ENCODE measurements at places on chromosomes 6 and 20. TPM values are rescaled to one million over a fixed set of nuclear protein-coding genes. Genes with fewer than 3 reads are reported as not detected.

The FIG4 gene
- total RNA-seq = 24.3 TPM

The ETV7 gene
- 0.42 TPM for total RNA-seq

The IL17A gene
- not detected for total RNA-seq

The EYS gene
- 0.44 TPM for total RNA-seq

- no peak overlapping the region for H3K27ac ChIP-seq
- H3K4me3 ChIP-seq = no peak overlapping the region
- no peaks in the 10 kb centered on the region for H3K36me3 ChIP-seq
- H3K4me1 ChIP-seq = peaks cover 5% of the 10 kb centered on the region
- peak; percentile 42 for DNase-seq
Observed at GRCh38 chr6:168196881-168197635, 118.0 kb upstream of the FRMD1 start.

DNA sequence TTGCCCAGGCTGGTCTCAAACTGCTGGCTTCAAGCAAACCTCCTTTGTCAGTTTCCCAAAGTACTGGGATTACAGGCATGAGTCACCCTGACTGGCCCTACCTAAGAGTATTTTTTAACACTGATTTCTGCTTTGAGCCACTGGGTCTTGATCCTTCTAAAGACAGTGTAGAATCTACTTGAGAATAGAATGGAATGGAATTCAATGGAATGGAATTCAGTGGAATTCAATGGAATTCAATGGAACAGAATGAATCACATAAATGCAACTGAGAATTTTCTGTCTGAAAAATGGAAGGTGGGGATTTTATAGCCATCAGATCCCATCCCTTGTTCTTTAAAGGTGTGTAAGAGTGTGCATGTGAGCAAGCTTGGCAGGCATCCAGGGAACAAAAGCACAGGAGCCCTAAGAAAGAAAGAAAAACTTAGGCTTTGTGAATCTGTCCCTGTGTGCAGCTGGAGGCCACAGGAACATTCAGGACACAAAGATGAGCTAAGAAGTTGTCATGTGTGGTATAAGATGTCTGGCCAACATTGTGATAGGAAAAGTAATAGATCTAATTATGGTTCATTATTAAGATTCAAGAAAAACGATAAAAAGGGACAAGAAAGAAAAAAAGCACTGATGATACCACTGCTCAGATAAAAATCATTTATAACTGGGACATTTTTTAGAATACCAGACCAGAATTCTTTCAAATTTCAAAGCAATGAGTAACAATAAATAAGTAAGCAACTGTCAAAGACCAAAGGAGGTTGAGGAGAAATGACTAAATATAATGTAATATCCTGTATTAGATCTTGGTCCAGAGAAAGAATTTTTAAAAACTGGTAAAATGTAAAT, 681.0 kb upstream of the GJE1 start:
- no peaks in the 10 kb centered on the region for H3K36me3 ChIP-seq
- H3K4me3 ChIP-seq = no peak overlapping the region
- H3K4me1 ChIP-seq = no peaks in the 10 kb centered on the region
- no peak overlapping the region for H3K27ac ChIP-seq
- no peaks in the 10 kb centered on the region for H3K27me3 ChIP-seq
- DNase-seq = no peak

DNA sequence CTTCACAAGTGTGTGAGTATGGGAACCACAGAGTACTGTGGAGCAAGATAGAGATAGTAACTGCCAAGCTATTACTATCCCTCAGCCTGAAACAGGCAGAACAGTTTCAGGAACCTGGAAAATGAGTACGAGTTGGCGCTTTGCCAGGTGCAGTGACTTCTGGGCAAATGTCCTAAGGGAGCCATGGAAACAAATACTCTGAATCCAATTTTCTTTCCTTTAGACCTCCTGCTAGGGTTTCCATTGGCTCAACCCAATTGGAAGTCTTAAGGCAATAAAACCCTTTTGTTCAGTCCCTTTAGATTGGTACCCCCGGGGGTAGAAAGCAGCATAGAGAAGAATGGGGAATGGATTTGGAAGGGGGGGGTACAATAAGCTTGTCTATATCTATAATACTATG, 205.0 kb upstream of the EPHA7 start:
- H3K27me3 ChIP-seq = no peaks in the 10 kb centered on the region
- H3K36me3 ChIP-seq = no peaks in the 10 kb centered on the region
- no peak overlapping the region for H3K4me3 ChIP-seq

DNA sequence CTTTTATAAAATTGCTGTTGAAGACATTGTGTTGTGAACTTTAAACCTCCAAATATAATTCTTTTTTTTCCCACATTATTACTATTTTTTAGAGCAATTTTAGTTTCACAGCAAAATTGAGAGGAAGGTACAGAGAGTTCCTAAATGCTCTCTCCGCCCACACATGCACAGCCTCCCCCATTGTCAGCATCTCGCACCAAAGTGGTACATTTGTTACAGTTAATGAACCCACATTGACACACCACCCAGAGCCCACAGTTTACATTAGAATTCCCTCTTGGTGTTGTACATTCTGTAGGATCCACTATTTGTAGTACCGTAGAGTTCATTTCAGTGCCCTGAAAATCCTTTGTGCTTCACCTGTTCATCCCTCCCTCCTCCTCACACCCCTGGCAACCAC, 33.8 kb downstream of the TMEM181 start:
- no peaks in the 10 kb centered on the region for H3K27me3 ChIP-seq
- no peak for DNase-seq
- H3K4me1 ChIP-seq = no peaks in the 10 kb centered on the region
- no peak overlapping the region for H3K4me3 ChIP-seq

- peaks cover 29% of the 10 kb centered on the region for H3K27me3 ChIP-seq
- no peak overlapping the region for H3K4me3 ChIP-seq
- DNase-seq = no peak
- H3K27ac ChIP-seq = no peak overlapping the region
- no peaks in the 10 kb centered on the region for H3K4me1 ChIP-seq
- no peaks in the 10 kb centered on the region for H3K36me3 ChIP-seq
Observed at GRCh38 chr6:39307462-39307861, 6.8 kb downstream of the KCNK17 start.

DNA sequence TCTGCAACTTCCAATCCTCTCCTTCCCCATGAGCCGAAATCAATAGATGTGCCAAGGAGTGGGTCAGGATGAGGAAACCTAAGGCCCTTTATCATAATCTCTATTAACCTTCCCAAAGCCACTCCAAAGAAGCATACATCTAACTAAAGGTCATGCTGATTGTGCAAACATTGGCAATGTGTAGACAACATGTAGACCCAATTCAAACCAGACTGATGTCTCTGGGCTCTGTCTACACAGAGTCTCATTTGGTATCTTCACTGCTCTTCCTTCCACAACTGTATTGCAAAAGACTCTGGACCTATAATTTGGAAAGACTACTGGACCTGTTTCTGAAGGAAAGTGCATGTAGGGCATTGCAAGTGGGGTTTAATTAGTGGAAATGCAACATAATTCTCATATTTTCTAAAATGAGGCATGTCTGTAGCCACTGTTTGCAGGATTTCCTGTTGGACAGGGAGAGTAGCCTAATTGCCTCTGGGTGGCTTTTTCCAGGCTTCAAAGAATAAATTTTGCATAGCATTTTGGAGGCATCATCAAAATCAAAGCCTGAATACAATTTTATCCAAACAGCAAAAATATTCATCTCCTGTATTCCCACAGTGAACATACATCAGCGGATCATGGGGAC, 35.0 kb upstream of the MLIP start:
- DNase-seq = no peak
- no peak overlapping the region for H3K4me3 ChIP-seq
- no peaks in the 10 kb centered on the region for H3K27me3 ChIP-seq
- H3K27ac ChIP-seq = no peak overlapping the region
- H3K4me1 ChIP-seq = no peaks in the 10 kb centered on the region

GRCh38 chr20:63495741-63496595, 2.9 kb downstream of the EEF1A2 start:
- peaks cover 36% of the 10 kb centered on the region for H3K27me3 ChIP-seq
- no peak overlapping the region for H3K27ac ChIP-seq
- H3K4me1 ChIP-seq = no peaks in the 10 kb centered on the region
- H3K36me3 ChIP-seq = no peaks in the 10 kb centered on the region
- DNase-seq = peak; percentile 89

DNA sequence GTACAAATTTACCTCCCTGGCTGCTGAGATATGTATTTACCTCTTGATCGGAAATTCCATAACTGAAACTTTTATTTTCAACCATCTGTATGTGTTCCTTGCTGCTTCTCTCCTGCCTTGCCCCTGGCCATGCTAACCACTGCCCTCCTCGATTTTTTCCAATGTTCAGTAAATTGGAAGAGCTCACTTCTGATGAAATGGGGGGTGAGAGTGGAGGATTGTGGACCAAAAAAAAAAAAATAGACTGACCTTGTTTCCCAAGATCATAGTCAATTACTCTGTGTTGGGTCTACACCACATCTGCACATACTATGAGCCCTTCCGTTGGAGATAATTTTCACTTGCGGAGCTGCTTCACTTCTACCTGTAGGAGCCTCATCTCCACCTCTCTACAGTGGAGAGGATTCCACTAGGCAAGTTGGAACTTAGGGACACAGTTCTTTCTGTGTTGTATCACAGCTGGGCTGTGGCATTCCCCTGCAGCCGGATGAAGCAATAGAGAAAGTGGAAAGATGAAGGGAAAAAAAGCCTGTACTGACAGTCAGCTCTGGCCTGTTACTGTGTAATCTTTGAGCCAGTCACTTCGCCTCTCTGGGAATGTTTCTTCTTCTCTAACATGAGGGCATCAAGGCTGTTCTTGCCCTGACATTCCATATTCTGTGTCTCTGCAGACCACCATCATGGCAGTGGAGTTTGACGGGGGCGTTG, 1.6 kb downstream of the PSMB9 start:
- H3K4me3 ChIP-seq = no peak overlapping the region
- H3K36me3 ChIP-seq = no peaks in the 10 kb centered on the region
- H3K27ac ChIP-seq = no peak overlapping the region

GRCh38 chr6:72709431-72709830, 87.6 kb downstream of the KCNQ5 start:
- no peak overlapping the region for H3K27ac ChIP-seq
- H3K4me1 ChIP-seq = no peaks in the 10 kb centered on the region
- no peaks in the 10 kb centered on the region for H3K36me3 ChIP-seq

DNA sequence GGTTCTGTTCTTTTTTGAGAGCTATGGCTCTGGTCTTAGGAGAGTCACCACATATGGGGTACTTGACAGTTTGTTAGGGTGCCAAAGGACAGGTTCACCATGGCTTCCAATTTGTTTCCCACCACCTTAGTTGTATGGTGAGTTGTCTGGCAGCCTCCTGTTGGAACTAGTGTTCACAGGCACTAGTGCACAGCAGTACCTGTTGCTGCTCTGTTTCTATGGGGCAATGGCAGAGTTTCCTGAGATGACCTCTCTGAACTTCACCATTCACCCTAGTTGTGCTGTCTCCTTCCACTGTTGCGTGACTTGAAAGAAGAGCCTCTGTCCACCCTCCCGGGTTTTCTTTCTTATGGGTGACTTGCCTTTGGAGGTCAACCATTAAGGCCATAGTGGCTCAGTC, 129.1 kb downstream of the JARID2 start:
- H3K36me3 ChIP-seq = peaks cover 26% of the 10 kb centered on the region
- no peak overlapping the region for H3K27ac ChIP-seq
- no peak for DNase-seq

GRCh38 chr6:134295953-134296553, 21.9 kb downstream of the SGK1 start:
- no peak overlapping the region for H3K4me3 ChIP-seq
- no peaks in the 10 kb centered on the region for H3K27me3 ChIP-seq
- H3K27ac ChIP-seq = no peak overlapping the region

DNA sequence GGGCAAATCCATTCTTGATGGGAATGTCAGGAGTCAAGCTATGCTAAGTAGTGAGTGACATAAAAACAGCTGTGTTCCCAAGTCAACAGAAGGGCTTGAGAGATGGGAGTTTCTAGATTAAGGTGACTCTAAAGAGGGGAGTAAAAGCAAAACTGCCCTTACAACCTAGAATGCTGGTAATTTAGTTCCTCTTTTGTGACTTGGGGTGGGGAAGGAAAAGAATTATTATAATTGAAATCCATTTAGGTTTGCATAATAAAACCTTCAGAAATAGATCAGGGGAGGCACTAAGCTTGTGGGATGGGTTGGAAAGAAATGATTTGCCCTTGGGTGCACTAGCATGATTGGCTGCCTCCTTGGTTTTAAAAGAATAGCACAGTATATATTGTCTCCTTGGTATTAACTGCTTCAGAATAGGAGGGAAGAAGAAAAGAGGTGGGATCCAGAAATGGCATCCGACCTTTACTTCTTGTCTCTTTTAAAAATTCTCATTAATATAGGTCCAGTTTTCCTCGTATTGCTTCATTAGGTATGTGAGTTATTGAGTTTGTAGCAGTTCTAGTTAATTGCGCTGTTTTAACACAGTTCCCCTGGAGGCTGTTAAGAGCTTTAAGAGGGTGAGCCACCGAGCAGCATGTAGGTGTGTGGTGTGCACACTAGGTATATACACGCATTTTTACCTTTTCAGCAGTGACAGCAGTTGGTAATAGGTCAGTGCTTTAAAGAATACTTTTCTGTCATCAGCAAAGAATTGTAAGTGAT, 95.3 kb upstream of the VSTM2L start:
- H3K4me3 ChIP-seq = no peak overlapping the region
- H3K27me3 ChIP-seq = no peaks in the 10 kb centered on the region

DNA sequence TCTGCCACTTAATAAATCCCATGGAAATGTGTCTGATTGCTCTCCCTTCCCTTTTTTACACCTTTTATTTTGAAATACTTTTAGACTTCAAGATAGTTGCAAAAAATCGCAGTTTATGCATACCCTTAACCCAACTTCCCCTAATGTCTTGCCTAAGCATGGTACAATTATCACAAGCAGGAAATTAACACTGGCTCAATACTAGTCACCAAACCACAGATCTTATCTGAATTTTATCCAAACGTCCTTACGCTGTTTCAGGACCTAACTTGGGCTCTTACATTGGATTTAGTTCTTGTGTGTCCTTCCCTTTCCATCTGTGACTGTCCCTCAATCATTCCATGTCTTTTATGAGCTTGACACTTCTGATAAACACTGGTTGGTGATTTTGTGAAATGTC, 146.3 kb downstream of the ZNF217 start:
- H3K36me3 ChIP-seq = no peaks in the 10 kb centered on the region
- DNase-seq = no peak
- no peaks in the 10 kb centered on the region for H3K4me1 ChIP-seq
- no peaks in the 10 kb centered on the region for H3K27me3 ChIP-seq
- H3K27ac ChIP-seq = no peak overlapping the region
- H3K4me3 ChIP-seq = no peak overlapping the region

- H3K27ac ChIP-seq = no peak overlapping the region
- H3K27me3 ChIP-seq = no peaks in the 10 kb centered on the region
- no peak overlapping the region for H3K4me3 ChIP-seq
- peak; percentile 22 for DNase-seq
- peaks cover 6% of the 10 kb centered on the region for H3K4me1 ChIP-seq
Observed at GRCh38 chr20:32512047-32512385, 73.1 kb downstream of the NOL4L start.

GRCh38 chr6:117930645-117931044, 23.6 kb downstream of the SLC35F1 start:
- H3K27ac ChIP-seq = no peak overlapping the region
- no peaks in the 10 kb centered on the region for H3K36me3 ChIP-seq
- DNase-seq = no peak
- no peak overlapping the region for H3K4me3 ChIP-seq
- no peaks in the 10 kb centered on the region for H3K27me3 ChIP-seq
- H3K4me1 ChIP-seq = no peaks in the 10 kb centered on the region
